Activated T-helper 1 cell treated with anti-CD3 and anti-CD28 coated beads, Interleukin-2, amount 50 U/mL, for 16 hours (primary cell): ENCODE measurements at places on chromosomes 1 and 21.

DNA sequence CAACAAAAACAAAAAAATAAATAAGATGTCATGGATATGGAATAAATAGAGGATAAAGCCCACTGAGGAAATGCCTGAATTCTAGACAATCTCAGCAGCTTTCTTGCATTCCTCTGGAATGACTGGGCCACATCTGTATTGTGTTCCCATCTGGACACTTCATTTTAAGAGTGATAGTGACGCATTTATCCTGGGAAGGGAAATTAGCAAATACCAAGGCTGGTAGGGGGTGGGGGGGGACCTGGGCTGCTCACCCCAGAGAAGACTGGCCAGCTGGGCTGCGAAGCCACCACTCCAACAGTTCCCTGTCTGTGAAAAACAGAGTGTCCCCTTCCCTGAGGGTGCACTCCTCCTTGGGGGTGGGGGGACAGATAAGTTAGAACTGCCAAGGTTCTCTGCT lies 106.3 kb downstream of the HIVEP3 start:
- no peak for DNase-seq

DNA sequence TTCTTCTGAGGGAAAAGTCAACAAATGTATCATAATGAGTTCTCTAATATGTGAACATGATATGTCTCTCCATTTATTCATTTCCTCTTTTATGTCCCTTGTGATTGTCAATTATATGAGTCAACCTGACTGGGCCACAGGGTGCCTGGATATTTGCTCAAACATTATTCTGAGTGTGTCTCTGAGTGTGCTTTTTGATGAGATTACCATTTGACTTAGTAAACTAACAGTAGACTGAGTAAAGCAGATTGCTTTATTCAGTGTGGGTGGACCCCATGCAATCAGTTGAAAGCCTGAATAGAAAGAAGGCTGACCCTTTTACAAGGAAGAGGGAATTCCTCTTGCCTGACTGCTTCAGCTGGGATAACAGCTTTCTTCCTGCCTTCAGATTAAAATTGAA lies 142.6 kb downstream of the SLC35F3 start:
- no peak for DNase-seq

DNA sequence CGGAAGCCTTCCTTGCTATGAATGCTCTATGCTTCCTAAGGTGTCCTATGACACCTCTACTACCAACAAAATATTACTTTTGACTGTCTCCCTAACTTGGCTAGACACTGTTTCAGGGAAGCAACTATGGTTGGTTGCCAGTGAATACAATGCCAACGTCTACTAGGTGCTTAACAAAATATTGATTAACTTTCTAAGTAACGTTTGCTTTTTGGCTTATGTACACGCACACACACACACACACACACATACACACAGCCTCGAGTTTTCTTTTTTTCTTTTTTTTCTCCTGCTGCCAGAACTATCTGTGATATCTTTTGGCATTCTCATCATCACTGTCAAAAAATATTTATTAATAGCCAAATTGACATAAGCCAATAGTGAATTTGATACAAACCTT lies 864.0 kb downstream of the PLA2G4A start:
- DNase-seq = no peak

DNA sequence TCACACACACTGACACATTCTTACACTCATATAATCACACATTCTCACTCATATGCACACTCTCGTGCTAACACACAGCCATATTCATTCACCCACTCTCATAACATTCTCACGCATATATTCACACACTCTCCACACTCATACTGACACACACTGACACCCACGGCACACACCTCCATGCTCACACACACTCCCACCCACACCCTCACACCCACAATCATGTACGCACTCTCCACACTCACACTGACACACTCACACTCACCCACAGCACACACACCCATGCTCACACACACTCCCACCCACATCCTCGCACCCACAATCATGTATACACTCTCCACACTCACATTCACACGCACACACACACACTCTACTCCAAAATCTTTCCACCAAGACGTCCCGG lies 38.2 kb downstream of the SYF2 start:
- no peak for DNase-seq

- no peak for DNase-seq
Observed at GRCh38 chr1:239388159-239388485, 1.8 kb downstream of the CHRM3 start.

- DNase-seq = no peak
Observed at GRCh38 chr21:40658311-40658710, 188.6 kb downstream of the DSCAM start.

GRCh38 chr1:221732052-221732451 lies 9.8 kb downstream of the DUSP10 start:
- no peak for DNase-seq

- DNase-seq = no peak
Observed at GRCh38 chr1:170511038-170511437, 20.9 kb upstream of the GORAB start.

DNA sequence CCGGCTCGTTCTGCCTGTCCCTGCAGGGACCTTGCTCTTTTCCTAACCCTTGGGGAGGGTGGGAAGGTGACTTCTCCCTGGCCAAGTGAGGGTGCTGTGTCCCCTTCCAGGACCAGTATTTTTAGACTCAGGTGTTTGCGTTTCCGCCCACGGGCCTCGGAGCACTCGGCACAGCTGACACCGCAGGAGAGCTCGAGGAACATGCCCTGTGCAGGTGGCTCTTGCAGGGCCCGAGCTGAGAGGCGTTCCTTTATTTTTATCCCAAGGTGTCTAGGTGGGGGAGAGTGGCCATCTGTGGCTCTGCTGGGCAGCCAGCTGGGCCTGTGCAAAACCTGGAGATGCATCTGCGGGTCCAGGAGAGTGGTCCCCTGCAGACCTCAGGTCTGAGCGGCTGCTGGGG lies 16.0 kb downstream of the PLCH2 start:
- DNase-seq = no peak
